ENCODE measurements at places on chromosomes 7 and 10. TPM values are rescaled to one million over a fixed set of nuclear protein-coding genes. Genes with fewer than 3 reads are reported as not detected.

Gene HOXA1
- not detected for total RNA-seq

Gene CPVL
- 2.0 TPM for total RNA-seq

Gene GJD4
- total RNA-seq, result not detected

Gene AKR1C8
- not detected for total RNA-seq

Gene INTS15
- 36.5 TPM for total RNA-seq

Gene ZNF804B
- total RNA-seq, result not detected

Gene SLC13A1
- total RNA-seq, result not detected

GRCh38 chr7:24284699-24285506 is 913 bp downstream of the NPY start:
- no peak for DNase-seq
- no peaks in the 10 kb centered on the region for H3K36me3 ChIP-seq
- no peak overlapping the region for H3K27ac ChIP-seq
- no peak overlapping the region for H3K4me3 ChIP-seq
- H3K4me1 ChIP-seq, result peaks cover 4% of the 10 kb centered on the region
- peaks cover 34% of the 10 kb centered on the region for H3K27me3 ChIP-seq

GRCh38 chr7:13982940-13983677 is 6.4 kb downstream of the ETV1 start:
- no peak overlapping the region for H3K27ac ChIP-seq
- H3K36me3 ChIP-seq, result peaks cover 2% of the 10 kb centered on the region
- peaks cover 31% of the 10 kb centered on the region for H3K4me1 ChIP-seq
- DNase-seq, result no peak
- H3K4me3 ChIP-seq, result no peak overlapping the region
- no peaks in the 10 kb centered on the region for H3K27me3 ChIP-seq

GRCh38 chr10:14050598-14050997 is 280.1 kb downstream of the FRMD4A start:
- no peaks in the 10 kb centered on the region for H3K27me3 ChIP-seq
- peaks cover 22% of the 10 kb centered on the region for H3K4me1 ChIP-seq
- no peak overlapping the region for H3K4me3 ChIP-seq
- no peak overlapping the region for H3K27ac ChIP-seq

DNA sequence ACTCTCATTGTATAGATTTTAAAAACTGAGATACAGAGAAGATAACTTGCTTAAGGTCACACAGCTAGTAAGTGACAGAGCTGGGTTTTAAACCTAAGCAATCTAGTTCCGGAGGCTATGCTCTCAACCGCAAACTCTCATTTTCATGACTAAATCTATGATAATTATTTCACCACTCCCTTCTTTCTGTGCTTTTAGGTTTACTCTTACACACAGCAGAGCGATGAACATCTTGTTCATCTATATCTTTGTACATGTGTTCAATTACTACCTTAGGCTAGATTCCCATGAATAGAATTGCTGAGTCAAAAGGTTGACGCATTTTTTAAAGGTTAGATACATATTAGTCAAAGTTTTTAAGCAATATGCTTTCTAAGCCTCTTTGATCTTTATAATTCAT is 154.8 kb downstream of the CHN2 start:
- DNase-seq, result no peak
- peaks cover 25% of the 10 kb centered on the region for H3K27me3 ChIP-seq
- no peak overlapping the region for H3K27ac ChIP-seq
- no peaks in the 10 kb centered on the region for H3K36me3 ChIP-seq
- H3K4me1 ChIP-seq, result no peaks in the 10 kb centered on the region

DNA sequence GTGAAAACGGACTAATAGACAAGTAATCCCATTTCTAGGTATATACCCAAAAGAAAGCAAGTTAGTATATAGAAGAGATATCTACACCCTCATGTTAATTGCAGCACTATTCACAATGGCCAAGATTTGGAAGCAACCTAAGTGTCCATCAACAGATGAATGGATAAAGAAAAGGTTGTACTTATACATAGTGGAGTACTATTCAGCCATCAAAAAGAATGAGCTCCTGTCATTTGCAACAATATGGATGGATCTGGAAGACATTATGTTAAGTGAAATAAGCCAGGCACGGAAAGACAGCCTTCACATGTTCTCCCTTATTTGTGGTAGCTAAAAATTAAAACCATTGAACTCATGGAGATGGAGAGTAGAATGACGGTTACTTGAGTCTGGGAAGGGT is 88.2 kb downstream of the TES start:
- no peak for DNase-seq
- no peak overlapping the region for H3K4me3 ChIP-seq
- H3K27me3 ChIP-seq, result no peaks in the 10 kb centered on the region
- peaks cover 11% of the 10 kb centered on the region for H3K36me3 ChIP-seq

GRCh38 chr7:70153933-70154332 is 555.7 kb downstream of the AUTS2 start:
- H3K27ac ChIP-seq, result no peak overlapping the region
- peaks cover 22% of the 10 kb centered on the region for H3K36me3 ChIP-seq
- H3K4me3 ChIP-seq, result no peak overlapping the region
- DNase-seq, result no peak
- peaks cover 9% of the 10 kb centered on the region for H3K4me1 ChIP-seq

GRCh38 chr7:111229181-111229740 is 138.3 kb downstream of the LRRN3 start:
- DNase-seq, result no peak
- peak overlapping the region; percentile 35 for H3K27ac ChIP-seq
- H3K4me3 ChIP-seq, result no peak overlapping the region
- no peaks in the 10 kb centered on the region for H3K27me3 ChIP-seq

- H3K27ac ChIP-seq, result peak overlapping the region; percentile 99
- DNase-seq, result no peak
- peaks cover 31% of the 10 kb centered on the region for H3K4me1 ChIP-seq
- peak overlapping the region; percentile 98 for H3K4me3 ChIP-seq
These were observed 1.1 kb downstream of the SNX13 start for GRCh38 chr7:17939211-17939605.

DNA sequence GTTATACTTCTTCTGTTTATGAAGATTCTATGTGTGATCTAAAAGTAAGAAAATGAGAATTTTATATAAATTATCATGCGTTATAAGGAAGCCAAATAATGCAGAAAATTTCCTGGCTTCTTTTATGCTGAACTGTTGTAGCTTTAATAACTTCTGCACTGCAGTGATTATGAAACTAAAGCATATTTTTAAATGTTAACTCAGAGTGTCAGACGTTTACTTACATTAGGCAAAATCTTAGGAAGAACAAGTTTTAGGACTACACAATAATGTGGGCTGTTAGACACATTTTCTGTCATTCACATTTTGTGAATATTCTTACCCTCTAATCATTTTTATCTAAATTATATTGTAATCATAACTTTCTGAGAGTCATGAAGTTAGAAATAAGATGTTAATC is 22.0 kb downstream of the GRM3 start:
- H3K36me3 ChIP-seq, result no peaks in the 10 kb centered on the region
- no peaks in the 10 kb centered on the region for H3K4me1 ChIP-seq
- no peak overlapping the region for H3K27ac ChIP-seq
- peaks cover 6% of the 10 kb centered on the region for H3K27me3 ChIP-seq

DNA sequence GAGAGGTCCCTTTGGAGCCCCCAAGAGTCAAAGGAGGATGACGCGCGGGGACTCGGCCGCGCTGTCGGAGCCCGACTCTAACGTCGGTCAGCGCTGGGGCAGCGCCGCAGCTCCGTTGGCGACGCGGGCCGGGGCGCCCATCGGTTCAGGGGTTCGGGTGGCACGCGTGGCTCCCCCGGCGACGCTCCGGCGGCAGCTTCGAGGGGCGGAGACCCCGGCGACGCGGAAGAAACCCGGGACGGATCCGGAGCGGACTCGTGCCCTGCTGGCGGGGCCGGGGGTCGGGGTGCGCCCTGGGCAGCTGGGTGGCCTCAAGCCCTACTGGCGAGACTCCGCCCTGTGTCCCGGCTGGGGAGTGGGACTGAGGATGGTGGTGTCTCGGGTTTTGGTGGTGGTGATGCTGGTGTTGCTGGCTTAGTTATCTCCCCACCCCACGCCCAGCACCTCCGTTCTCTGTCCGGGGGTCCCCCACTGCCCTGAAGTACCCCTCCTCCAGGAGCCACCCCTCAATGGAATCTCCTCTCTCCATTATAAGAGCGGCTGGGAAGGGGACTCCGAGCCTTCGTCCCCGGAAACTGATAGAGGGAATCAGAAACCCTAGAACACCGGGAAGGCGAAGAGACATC is at the start of gene NAT16:
NAT16 (minus strand) TSS at position 164 of the 626 bp plus-strand sequence. CDS start 5,486 bp downstream, outside the sequence.
- peaks cover 14% of the 10 kb centered on the region for H3K4me1 ChIP-seq
- no peaks in the 10 kb centered on the region for H3K36me3 ChIP-seq
- H3K27me3 ChIP-seq, result peaks cover 50% of the 10 kb centered on the region

DNA sequence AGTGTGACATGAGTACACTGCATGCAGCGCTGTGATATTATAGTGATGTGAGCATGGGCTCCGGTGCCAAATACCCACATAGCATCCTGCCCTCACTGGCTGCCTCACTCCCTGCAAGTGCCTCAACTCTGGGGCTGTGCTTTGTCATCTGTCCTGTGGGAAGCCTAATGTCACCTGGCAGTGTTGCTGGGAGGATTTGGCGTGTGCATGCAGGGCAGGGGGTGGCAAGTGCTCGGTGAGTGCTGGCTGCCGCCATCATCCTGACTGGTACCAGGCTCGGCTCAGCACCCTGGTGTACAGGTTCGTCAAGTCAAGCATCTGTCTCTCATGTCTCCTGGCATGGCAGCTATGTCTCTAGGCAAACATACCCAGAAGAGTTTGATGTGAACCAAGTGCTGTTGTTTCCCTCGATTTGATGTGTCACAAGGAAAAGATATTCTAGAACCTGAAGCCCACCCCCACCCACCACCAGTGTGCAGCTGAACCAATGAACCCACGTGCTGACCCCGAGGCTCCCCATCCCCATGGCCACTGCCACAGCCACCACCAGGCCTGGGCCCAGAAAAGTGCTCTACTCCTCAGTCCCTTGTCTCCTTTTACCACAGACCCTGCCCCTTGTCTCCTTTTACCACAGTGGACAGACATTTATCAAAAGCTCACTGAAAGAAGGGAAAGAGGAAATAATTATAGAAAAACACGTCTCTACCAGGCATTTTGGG is 135.8 kb downstream of the MAPK8 start:
- no peak for DNase-seq
- no peaks in the 10 kb centered on the region for H3K27me3 ChIP-seq
- H3K4me1 ChIP-seq, result peaks cover 20% of the 10 kb centered on the region

- no peak overlapping the region for H3K4me3 ChIP-seq
- H3K27me3 ChIP-seq, result no peaks in the 10 kb centered on the region
- DNase-seq, result no peak
- H3K4me1 ChIP-seq, result peaks cover 20% of the 10 kb centered on the region
- peaks cover 39% of the 10 kb centered on the region for H3K36me3 ChIP-seq
These were observed 7.5 kb downstream of the AGK start for GRCh38 chr7:141558544-141559183.

DNA sequence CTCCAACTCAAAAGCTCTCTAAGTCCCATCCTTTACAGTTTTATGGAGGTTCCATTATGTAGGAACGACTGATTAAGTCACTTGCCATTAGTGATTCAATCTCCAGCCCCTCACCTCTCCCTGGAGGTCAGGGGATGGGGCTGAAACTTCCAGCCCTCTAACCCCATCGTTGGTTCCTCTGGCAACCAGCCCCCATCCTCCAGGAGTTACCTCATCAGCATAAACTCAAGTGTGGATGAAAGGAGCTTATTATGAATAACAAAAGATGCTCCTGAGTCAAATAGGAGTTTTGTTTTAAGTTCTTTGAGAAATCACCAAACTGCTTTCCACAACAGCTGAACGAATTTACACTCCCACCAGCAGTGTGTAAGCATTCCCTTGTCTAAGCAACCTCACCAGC is 494.3 kb upstream of the AUTS2 start:
- H3K36me3 ChIP-seq, result no peaks in the 10 kb centered on the region
- DNase-seq, result no peak

- H3K4me1 ChIP-seq, result no peaks in the 10 kb centered on the region
- H3K4me3 ChIP-seq, result no peak overlapping the region
- H3K36me3 ChIP-seq, result no peaks in the 10 kb centered on the region
- no peaks in the 10 kb centered on the region for H3K27me3 ChIP-seq
These were observed 314.1 kb upstream of the SP4 start for GRCh38 chr7:21113609-21114415.

DNA sequence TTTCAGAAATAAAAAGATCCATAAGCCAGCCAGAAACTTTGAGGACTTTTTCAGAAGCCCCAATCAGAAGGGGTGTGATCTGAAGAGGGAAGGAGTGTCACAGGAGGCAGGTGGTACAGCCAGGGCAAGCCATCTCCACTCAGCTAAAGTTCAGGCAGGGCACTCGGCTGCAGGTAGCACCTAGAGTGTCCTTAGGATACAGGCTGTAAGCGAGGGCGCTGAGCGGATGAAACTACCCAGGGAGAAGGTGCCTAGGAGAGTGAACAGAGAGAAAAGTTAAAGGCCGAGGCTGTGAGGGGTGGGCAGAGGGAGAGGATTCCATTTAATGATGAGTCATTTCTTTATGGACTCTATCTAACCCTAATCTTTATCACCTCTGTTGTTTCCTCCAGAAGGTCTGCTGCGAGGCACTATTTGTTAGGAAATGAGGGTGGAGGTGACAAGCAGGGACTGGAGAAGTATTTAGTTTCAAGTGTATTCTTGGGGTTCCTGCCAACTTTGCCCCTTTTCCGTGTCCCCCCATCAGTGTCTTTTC is 29.8 kb upstream of the ZCCHC24 start:
- H3K27me3 ChIP-seq, result no peaks in the 10 kb centered on the region
- peaks cover 32% of the 10 kb centered on the region for H3K4me1 ChIP-seq
- no peaks in the 10 kb centered on the region for H3K36me3 ChIP-seq
- H3K27ac ChIP-seq, result no peak overlapping the region
- H3K4me3 ChIP-seq, result no peak overlapping the region
